ENCODE measurements at places on chromosomes 2 and 18.
A peak's percentile ranks its signal among the peaks of the same experiment; 100 is the strongest.

DNA sequence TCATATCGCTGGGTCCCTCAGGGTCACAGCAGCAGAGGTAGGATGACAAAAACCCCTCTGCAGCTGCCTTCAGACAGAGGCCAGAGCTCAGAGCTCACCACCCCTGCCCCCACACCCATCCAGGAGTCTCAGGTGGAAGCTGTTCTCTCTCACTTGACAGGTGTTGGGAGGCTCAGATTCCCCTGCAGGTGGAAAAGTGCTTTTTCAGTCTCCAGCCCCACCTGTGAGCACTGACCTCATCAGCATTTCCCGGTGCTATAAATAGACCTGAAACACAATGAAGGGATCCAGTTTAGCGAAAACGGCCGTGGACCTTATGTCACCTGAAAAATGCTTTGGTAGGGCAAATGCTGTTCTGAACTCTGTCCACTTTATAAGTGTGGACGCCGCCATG, 254.9 kb downstream of the NDUFA10 start:
- DNase-seq = no peak

DNA sequence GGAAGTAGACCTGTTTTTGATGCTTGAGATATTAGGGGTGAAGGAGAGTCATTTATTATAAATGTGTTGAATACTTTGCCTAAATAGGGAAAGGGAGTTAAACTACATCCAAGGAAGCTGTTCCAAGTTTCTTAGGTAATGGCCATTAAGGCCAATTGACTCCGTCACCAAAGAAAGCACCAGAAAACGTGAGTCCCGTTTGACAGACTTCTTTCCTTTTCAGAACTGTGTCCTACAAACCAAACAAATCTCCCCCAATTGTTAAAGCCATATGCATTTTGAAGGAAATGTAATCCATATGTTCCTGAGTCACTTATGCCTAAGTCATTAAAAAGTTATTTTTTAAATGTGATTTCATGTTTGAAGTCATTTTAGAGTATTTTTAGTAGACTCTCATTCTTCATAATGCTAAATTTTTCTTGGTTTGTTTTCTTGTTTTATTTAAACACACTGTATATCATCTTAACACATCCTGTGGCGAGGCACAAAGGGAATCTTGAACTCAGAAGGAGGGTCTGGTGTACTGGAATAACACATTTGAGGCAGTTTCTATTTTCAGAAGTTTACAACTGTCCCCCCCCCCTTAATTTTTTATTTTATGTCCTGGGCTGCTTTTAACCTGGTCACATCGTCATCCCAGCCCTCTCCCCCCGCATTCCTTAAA, 133.7 kb downstream of the RHBDD1 start:
- no peak for DNase-seq

DNA sequence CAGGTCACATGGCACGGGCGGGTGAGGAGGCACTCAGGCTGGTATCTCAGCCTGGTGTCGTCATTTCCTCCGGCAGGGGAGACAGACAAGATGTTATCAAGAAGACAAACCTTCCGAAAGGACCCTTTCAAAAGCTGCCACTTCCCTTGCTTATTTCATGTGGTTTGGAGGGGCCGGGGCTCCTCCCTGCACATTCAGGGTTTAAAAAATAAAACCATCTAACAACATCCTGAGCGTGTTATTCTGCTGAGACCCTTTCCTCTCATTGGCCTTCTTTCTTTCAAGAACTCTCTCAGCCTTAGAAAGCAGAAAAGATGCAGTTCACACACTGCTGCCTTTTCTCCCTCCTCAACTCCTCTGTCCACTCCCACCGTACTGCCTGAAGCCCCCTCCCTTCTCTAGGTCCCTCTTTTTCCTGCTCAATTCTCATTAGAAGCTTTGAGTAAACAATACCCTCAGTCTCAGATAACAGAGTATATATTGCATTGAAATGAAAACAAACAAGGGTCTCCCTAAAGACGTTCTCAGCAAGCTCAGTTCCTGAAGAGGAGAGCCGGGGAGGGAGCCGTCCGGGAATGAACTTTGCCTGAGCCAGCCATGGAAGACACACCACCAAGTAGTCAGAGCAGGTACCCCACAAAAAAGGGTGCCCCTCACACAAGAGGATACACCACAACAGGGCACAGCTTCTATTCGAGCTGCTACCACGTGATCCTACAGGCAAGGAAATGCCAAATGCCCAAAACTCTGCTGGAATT, 9.7 kb downstream of the SMAD7 start:
- peak; percentile 74 for DNase-seq

DNA sequence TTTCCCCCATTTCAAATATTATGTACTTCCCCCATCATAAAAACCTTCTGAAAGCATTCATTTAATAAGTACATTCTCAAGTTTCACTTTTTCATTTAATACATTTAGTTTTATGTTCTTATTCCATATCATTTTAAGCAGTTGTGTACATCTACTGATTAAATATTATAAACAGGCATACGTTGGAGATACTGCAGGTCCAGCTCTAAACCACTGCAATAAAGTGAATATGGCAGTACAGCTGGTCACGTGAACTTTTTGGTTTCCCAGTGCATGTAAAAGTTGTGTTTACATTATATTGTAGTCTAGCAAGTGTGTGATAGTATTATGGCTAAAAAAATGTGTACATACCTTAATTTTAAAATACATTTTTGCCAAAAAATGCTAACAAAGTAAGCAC, 48.7 kb downstream of the TET3 start:
- DNase-seq = no peak

DNA sequence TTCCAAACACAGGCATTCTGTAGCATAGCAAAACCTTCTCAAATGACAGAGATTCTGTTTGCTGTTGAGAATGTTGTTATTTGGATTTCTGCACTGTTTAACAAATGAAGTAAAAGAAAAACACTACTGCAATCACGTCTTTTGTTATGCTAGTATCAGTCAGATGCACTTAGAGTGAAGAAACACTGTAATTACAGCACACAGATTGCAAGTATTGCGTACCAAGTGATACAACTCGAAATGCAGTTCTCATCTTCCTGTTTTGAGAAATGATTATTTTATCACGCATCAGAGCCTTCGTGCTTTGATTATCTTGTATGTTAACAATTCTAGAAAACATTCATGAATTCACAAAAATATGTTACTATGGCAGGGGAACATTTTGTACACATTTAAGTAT, 41.8 kb upstream of the KLF11 start:
- no peak for DNase-seq

DNA sequence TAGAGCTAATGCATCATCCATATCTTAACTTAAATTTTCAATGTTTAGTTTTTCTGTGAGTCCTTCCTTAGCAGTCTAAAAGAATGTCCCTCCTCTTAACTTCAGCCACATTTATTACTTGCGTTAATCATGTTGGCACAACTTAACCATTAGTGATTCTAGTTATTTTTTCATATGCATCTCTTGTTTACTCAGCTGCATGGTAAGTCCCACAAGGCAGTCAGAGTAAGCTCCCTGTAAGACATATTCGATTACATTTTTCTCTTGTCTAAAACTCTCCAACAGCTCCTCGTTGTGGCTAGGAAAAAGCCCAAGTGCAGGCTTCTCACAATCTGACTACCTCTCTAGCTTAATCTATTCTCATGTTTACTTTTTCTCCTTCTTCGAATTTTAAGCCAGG, 2045.3 kb upstream of the PIK3C3 start:
- DNase-seq = no peak

DNA sequence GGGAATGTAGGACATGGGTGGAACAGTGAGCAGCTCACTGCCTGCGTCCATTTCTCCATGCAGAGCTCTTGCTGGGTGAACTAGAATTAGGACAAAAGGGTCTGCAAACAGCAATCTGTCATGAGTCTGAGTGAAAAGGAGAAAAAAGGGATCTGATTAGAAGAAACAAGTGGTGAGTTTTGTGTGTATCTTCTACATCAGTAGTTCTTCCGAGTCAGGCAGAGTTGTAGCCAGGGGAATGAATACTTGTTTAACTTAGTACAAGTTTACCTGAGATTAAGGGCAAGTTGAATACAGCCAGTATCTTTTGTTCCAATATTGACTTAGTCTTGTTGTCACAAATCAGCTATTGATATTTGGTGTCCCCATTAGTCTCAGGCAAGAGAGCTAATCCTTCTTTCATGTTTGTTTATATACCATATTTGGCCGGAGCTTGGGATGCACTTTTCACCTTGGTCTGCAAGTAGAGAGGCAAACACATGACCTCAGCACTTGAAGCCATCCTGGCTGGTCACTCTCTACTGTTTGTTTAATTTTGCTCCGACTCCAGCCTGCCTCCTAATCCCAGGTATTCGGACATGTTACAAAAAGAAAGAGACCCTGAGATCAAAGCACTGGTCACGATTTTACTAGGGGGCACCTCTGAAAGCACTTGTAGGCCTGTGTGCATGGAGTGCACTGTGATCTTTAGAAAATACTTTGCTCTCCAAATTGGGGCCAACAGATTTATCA, 211.0 kb upstream of the NT5C1B start:
- DNase-seq = no peak

DNA sequence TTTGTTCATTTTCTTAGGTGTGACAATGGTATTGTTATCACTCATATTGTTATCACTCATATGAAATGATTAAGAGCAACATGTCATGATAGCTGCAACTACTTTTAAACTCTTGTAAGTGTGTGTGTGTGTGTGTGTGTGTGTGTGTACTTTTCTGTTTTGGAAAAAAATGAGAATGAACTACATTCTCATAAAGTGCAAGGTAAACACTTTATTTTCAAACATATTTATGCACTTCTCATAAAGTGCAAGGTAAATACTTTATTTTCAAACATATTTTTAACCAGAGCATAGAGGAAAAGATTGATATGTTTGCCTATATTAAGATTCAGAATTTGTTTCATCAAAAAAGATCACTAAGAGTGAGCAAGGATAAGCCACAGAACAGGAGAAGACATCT, 99.8 kb downstream of the TEX51 start:
- DNase-seq = no peak

GRCh38 chr2:30359644-30360167, 87.3 kb upstream of the LCLAT1 start:
- no peak for DNase-seq

GRCh38 chr2:32626639-32627221, 1.1 kb upstream of the TTC27 start:
- DNase-seq = no peak

DNA sequence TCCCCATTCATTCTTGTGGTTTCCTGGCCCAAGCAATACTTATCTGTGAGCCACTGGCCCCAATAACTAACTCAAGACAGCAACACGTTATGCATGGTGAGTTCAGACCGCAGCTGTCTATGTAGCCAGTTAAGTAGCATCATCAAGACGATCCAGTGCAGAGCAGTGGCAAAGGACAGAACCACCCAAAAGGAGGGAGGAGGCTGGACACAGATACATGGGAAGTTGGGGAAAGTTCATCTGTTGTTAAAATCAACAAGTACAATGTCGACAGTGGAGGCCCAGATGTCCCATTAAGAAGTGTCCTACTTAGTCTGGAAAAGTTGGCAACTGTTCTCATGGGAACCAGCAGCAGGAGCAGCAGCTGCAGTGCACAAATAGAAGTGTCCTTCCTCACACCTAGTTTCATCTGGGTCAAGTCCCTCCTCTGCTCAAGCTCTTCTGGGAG, 106.9 kb upstream of the THOC1 start:
- DNase-seq = no peak
